ENCODE measurements at places on chromosomes 11 and 22.

DNA sequence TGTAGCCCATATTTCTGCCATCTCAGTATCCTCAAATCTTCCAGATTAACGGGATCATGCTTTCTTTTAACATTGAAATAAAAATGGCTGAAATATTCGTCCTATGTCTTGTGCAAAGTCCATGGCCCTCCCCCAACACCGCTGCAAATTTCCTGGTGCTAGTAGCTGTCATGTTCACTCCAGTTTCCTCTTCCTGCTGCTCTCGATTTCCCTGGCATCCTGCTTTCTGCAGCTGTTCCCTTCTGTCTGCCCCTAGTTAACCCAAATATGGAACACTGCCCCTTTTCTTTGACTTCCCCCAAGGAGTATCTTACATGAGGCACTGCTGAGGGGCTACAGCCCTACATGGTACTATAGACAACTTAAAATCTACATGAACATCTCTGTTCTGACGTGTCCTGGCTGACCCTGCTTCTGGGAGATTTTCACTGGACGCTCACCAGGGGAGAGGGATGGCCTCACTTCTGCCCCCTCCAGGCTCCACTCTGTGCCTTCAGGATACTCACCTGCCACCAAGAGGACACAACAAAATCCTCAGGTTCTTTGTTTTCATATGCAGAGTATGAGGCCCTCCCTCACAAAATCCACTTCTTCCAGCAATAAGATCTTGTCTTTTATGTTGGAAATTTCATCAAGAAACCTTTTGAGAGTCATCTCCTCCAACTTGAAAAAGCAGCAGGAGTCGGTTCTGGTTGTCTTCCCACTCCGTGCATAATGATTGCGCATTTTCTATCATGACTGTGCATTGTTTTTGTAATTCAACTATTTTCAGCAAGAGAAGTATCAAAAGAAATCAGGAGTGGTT lies 29.5 kb upstream of the SCUBE2 start:
- DNase-seq = no peak

DNA sequence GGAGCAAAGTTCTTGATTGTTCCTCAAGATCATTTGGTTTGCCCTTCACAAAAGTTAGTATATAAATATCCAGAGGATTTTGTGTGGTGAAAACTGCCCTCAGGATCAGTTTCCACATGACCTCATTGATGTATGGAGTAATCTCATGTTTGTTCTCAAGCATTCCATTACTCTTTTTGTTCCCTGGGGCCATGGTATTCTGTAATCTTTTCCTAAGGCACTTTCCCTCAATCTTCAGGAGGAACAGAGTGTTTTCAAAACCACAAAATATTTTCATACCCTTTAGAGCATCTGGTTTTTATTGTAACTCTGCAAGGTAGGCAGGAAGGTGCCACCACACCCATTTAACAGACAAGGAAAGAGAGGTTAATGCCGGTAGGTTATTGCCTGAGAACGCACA lies 99.6 kb downstream of the FAM181B start:
- DNase-seq = no peak

- no peak for DNase-seq
Measured at GRCh38 chr11:77203901-77204753, 76.1 kb downstream of the MYO7A start.

- DNase-seq = no peak
Measured at GRCh38 chr11:66531841-66532240, 14.0 kb downstream of the ZDHHC24 start.

DNA sequence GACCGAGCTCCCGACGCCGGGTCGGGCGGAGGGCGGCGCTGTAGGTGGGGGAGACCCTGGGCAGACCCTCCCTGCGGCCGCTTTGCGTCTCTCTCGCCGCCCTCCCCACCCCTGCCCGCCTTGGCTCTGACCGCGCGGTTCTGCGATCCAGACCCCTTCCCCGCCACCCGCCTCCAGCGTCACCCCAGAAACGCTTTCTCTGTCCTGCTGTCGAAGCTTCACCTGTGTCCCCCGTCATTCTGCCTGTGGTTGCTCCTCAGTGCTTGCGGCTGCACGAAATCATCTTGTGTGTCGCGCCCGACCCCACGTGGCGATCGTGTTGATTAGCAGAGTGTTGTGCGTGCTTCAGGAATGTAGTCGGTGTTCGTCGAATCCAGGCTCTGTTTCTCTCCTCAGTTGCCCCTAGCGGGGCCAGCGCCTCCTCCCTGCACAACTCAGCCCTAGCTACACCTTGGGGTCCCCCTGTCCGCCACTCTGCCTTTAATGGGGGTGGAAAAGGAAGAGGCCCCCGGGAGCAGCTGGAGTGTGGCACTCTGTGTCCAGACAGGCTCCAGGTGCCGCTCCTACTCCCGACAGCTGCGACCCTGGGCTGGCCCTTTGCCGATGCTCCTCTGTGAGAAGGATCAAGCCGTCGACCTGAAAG lies 851 bp downstream of the PTDSS2 start:
- peak; percentile 18 for DNase-seq

- no peak for DNase-seq
Measured at GRCh38 chr11:8298801-8299786, 35.4 kb upstream of the LMO1 start.

DNA sequence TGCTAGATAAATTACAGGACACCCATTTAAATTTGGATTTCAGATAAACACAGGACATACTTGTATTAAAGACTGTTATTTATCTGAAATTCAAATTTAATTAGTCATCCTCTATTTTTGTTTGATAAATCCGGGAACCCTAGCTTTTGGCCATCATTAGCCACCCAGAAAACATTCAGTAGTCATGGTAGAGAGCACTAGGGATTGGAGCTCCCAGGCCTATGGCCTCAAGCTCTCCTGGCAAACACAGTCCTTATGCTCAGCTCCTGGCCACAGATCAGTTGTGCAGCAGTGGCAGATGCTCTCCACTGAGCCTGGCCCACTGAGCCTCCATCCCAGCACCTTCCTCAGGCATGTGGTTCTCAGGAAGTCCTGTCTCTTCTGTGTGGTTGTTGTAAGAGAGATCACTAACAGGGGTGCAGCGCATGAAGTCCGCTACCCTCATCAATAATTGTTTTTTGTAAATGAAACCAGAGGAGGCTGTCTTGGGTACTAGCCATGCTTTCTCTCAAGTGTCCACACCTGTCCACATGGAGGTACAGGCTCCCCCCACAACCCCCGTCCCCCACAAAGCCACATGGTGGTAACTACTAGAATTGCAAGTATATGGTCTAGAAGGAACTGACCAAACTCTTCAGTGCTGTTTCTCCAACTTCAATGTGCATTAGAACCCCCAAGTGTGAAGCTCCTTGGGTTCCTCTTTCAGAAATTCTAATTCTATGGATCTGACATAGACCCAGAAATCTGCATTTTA lies 1.1 kb upstream of the IRAG1 start:
- DNase-seq = no peak

DNA sequence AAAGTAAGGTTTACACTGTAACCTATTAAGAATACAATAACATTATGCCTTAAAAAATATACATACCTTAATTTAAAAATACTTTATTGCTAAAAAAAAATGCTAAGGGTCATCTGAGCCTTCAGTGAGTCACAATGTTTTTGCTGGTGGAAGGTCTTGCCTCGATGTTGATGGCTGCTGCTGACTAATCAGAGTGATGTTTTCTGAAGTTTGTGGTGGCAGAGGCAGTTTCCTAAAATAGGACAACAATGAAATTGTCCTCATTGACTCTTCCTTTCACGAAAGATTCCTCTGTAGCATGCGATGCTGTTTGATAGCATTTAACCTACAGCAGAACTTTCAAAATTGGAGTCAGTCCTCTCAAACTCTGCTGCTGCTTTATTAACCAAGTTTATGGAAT lies 97.6 kb downstream of the FAT3 start:
- DNase-seq = no peak

DNA sequence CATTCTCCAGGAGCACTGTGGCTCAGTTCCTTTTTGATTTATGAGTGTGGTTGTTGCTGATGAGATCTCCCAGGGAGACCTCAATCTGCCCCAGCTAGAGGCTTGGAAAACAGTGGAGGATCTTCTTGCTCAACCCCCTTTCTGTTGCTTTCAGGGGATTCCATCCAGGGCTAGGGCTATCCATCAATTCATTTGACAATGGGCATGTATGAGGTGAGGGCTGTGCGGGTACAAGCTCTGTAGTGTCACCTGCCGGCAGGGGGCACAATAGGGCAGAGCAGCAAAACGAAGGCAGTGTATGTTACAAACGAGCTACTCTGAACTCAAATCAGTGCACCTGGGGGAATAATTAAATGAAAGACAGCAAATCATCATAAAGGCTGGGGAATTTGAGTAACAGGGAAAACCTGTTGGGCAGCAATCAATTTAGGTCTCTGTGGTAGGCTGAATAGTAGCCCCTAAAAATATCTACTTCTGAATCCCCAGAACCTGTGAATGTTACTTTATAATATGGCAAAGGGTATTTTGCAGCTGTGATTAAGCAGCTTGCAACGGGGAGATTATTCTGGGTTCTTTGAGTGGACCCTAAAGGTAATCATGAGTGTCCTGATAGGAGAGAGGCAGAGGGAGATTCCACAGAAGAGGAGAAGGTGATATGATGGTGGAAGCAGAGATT lies 170.3 kb upstream of the ZBED5 start:
- DNase-seq = no peak
